Stimulated activated naive CD4-positive, alpha-beta T cell treated with Interleukin-2 at 50 U/mL for 16 hours (primary cell): ENCODE measurements at places on chromosomes 3 and 15.

DNA sequence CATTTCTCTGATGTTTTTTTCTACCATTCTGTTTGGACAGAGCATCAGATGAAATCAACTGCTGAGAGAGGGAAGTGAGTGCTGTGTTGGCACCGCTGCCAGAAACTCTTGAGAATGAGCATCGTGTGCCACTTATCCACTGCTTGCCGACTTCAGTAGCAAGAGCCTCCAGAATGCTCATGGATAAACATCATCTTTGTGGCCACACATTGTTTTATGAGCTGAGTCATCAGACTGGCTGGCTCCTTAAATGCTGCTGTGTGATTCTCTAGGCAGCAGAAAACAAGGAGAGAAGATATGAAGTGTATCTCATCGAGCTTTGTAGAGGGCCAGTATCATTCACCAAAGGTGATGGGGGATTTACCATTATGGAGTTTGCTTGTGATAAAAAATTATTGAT lies 3.4 kb upstream of the DOCK3 start:
- no peak for DNase-seq

DNA sequence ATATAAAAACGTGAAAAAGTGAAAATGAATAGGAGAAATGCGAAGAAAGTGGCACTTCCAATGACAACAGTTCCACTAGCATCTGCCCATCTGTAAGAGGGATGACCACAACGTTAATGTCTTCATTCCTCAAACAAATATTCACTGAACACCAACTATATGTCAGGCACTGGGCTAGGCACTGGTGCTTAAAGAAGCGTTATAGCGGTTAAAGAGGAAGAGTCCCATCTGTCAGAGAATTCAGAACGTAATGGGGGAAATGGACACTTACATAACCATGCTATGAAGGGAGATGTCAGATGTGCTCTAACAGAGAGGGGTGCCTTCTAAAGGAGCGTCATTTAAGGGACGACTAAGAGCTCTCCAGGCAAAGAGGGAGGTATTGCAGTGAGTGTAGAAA lies 8.2 kb downstream of the RUBCN start:
- no peak for DNase-seq

DNA sequence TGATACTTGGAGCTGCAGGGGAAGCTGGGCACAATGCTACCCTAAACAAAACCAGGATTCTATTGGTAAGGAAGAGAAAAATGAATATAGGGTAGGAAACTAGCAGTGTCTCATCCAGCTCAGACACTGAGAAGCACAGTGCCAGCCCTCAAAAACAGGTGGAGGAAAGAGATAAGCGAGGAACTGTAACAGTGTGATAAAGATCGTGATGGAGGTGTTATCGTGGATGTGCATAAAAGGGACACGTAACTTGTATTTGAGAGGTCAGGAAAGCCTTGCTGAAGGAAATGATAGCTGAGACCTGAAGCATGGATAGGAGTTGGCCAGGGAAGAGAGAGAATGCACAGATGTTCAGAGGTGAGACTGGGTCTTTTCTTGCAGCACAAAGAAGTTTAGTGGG lies 27.4 kb downstream of the MIX23 start:
- no peak for DNase-seq

GRCh38 chr3:14718539-14718938 lies 43.6 kb downstream of the C3orf20 start:
- no peak for DNase-seq

- no peak for DNase-seq
These were observed 345.1 kb downstream of the IL5RA start for GRCh38 chr3:2765002-2765579.

GRCh38 chr3:193372783-193373182 lies 5.8 kb downstream of the ATP13A5 start:
- DNase-seq: no peak

GRCh38 chr15:66723826-66724731 lies 22.0 kb downstream of the SMAD6 start:
- no peak for DNase-seq

DNA sequence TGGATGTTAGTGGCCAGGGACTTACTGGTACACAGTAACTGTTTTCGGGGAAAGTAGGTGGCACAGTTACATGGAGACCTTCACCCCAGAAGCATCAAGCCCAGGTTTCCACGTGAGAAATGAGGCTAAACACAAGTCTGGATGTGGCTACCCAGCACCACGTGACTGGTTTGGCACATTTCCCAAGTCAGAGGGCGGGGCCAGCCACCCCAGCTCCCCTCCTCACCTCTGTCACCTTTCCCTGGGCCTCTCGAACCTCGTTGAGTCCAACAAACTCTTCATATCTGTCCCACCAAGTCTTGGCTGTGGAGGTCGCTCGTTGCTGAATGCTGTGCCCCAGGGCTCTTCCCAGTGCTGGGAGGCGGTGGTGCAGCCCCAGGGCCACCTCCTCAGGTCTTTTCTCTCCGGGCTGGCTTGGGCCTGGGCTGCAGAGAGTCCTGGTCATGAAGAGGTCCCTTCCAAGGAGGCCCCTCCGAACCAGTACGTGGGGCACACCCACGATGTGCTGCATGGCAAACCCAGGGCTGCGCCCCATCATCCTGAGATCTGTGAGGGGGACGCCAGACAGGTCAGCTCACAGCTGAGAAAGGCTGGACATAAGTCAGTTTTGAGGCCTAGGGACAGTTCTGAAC lies 4.8 kb upstream of the PLXNB1 start:
- DNase-seq: no peak

DNA sequence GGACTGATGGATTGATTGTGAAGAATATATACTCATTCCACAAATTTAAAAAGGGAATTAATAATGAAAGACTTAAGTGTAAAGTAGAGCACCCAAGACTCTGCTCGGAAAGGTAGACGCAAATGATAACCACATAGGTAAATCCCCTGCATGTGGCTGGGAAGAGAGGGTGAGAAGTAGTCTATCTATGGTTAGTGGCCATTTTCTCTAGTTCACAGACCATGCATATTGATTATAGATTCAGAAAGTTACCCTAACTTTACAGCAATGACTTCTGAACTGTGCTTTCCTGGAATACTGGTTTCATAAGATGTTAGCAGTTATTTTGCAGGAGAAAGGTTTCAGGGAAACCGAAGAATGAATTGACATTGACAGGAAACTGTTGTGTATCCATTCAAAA lies 51.7 kb downstream of the CASR start:
- DNase-seq: no peak

- no peak for DNase-seq
These were observed 38.6 kb upstream of the SEC22A start for GRCh38 chr3:123163141-123163540.

DNA sequence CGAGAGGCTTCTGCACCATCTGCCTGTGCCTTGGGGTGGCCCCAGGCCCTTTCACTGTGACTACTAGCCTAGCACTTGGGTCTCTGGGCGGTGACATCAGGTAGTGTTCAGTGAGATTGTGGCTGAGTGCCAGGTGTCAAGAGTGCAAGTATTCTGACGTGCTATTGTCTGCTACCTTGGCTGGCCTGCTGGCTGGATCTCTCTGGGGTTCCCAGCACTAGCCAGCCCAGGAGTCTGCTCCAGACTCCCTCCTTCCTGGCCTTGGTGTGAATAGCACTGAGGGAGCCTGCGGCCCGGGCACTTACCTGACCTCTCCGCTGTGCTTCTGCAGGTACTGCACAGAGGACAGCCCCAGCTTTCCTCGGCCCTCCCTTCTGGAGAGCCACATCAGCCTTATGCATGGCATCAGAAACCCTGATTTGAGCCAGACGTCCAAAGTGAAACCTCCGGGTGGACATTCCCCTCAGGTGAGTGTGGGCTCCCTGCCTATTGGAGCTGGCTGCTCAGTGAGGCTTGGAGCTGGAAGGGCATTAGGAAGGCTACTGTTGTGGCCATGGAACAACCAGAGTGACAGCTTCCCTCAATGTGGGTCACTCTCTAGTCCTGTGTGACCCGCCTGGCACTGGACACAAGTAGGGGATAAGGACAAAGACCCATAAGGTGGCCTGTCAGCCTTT lies 17.5 kb upstream of the ALPK3 start:
- no peak for DNase-seq

- no peak for DNase-seq
These were observed 138.8 kb downstream of the SNRPN start for GRCh38 chr15:25093455-25094029.

DNA sequence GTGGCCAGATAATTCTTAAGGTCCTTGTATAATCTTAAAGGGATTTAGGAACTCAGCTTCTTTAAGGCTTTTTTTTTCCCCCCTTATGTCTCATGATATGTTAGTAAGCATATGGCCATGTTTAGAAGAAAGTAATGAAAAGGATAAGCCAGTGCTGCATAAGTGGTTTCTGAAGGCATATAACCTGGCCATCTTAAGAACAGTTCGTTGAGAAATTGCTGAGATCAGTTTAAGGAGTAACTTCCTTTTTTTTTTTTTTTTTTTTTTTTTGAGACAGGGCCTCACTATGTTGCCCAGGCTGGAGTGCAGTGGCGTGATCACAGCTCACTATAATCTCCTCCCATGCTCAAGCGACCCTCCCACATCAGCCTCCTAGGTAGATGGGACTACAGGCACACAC lies 51.7 kb downstream of the UBE2E2 start:
- no peak for DNase-seq

GRCh38 chr3:13580256-13581023 lies 31.5 kb downstream of the FBLN2 start:
- DNase-seq: no peak

DNA sequence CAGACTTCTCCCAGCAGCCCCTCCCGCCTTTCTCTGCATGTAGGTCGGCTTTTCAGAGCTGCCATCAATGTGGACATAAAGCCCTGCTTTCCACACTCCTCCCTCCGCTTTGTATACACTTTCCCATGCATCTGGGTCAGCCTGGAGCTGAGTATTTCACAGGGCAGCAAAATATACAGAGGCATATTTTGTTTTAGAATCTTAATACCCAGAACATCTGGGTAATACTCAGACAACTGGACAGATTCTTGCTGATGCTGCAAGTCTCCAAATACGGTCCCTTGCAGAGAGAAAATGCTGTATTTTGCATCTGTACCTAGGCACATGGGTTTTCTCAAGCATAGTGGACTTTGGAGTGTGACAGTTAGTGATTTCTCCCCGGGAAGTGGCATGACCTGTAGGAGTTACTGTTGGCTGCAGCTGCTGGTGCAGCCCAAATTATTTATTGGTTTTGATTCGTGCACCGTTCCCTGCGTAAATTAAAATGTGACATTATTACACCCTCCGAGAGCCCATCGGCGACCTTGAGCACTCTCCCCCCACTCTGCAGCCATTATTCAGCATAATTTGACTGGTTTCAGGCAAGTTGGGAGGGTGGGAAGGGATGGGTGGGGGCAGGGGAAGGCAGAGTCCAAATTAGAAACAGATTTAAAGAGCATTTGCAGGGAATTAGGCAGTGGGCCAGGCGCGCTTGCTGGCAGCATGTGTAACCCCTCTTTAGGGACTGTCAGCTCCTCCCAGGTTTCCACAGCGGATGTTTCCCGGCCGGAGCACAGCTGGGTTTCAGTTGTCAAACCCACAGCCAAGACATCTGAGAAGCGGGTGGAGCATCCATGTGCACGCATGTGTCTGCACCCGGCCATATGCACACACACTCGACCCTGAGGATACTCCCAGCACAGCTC lies 100.8 kb downstream of the CPN2 start:
- DNase-seq: no peak

DNA sequence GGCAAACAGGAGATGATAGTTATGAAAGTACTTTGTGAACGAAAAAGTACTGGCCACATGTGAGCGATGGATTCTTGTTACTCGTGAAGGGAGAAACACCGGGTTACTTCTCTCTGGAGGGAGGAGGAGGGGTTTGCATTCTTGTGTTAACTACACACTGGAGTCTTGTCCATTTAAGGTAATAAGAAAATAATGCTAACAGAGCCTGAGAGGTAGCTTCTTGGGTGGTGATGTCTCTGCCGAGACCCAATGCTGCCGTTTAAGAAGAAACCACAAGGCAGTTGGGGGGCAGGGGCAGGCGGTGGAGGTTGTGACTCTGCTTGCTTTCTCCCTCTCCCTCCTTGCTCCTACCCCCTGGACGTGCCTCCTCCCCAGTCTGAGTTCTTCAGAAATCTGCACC lies 100.9 kb upstream of the ROPN1 start:
- no peak for DNase-seq

- DNase-seq: no peak
These were observed 121.5 kb downstream of the OXNAD1 start for GRCh38 chr3:16386561-16386960.

GRCh38 chr3:1117843-1118473 lies 25.1 kb downstream of the CNTN6 start:
- DNase-seq: no peak

DNA sequence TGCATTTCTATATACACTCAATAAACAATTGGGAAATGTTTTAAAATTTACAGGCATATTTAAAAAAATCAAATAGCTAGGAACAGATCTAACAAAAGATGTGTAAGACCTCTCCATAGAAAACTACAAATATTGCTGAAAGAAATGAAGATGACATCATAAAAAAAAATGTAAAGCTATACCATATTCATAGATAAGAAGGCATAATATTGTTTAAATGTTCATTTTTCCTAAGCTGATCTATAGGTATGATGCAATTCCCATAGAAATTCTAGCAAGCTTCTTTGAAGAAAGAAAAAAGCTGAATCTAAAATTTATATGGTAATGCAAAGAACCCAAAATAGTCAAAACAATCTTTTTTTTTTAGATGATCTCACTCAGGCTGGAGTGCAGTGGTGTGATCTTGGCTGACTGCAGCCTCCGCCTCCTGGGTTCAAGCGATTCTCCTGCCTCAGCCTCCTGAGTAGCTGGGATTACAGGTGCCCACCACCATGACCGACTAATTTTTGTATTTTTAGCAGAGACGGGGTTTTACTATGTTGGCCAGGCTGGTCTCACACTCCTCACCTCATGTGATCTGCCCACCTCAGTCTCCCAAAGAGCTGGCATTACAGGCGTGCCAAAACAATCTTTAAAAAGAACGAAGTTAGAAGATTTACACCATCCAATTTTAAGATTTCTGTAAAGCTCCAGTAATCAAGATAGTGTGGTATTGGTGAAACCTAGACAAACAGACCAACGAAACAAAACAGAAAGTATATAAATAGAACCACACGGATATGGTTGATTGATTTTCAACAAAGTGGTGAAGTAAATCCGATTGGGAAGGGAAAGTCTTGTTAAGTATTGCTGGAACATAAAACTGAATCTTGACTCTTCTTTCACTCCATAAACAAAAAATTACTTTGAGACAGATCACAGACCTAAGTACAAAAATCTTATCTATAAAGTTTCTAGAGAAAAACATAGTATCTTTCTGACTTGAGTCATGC lies 6.3 kb upstream of the BHLHE40 start:
- no peak for DNase-seq

- DNase-seq: no peak
These were observed 45.8 kb downstream of the CEP152 start for GRCh38 chr15:48765022-48765421.

- no peak for DNase-seq
These were observed 792.1 kb upstream of the LMCD1 start for GRCh38 chr3:7709376-7710082.

DNA sequence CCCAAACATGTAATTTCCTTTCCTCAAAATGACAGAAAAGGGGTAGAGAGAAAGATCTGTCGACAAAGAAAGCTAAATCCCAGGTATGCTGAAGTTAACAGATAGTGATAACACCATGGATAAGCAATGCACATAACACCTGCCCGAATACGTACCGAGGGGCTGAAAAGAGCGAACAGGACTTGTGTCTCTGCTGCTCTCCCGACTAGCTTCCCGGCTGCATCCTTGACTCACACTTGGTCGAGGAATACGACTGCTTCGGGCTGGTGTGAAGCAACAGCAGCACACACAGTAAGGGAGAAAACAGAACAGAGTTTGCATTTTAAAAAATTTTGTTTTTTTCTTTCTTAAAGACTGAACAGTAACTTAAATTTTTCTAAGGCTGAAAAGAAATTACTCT lies 136.4 kb downstream of the CLASP2 start:
- no peak for DNase-seq

- no peak for DNase-seq
These were observed 98.0 kb downstream of the KCNAB1 start for GRCh38 chr3:156218353-156218744.

GRCh38 chr3:129665024-129665768 lies 58.7 kb upstream of the PLXND1 start:
- DNase-seq: no peak
